ENCODE measurements at places on chromosomes 1 and 21.

DNA sequence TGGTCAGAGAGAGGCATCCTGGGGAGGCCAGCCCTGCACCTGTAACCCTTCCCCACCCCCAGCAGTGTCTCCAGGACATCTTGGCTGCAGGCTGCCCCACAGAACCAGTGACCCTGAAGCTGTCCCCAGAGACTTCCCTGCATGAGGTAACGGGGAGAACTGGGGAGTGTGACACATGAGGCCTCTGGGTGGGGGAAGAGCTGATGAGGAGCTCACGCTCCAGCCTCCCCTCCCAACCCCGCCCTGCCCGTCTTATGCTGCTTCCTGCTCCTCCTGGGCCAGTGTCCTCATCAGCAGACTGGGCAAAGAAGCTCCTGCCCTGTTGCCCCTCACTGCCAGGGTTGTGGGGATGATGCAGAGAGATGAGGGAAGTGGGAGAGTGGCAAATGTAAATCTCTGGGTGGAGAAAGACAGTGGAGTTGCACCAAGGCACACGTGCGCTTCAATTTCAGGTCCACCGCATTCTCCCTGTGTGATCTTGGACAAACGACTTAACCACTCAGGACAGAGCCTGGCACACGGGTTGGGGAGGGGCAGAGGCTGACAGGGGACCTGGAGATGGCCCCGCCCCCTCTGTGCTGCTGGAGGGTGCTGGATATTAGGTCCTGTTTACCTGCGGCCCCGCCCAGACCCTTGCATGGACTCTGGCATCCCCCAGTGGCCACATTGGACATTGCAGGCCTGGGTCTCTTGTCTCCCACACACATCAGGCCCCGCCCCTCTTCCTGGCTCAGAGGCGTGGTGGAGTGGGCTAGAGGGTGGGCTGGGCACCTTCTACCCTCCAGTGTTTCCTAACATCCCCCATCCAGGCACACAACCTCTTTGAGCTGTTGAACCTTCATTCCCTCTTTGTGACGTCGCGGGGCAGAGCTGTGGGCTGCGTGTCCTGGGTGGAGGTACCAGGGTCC lies 12.3 kb downstream of the CLCNKB start:
- DNase-seq = peak; percentile 94

DNA sequence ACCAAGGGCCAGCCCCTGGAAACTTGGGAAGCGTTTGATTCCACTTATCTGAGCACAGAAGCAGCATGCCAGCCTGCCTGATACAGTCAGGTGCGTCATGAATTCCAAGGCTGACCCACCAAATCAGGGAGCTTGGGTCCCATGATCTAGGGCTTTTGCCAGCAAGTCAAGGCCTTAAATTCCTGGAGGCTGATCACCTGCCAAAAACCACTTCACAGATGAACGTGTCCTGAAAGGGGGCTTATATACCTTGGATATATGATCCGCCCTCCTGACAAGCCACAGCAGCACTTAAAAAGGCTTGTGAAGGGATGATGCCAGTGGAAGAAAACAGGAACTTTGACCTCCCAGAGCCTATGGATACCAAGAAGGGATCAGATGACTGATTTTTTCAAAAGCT lies 24.0 kb upstream of the CLIC6 start:
- DNase-seq = no peak

- DNase-seq = peak; percentile 46
These were observed 32.3 kb downstream of the AGT start for GRCh38 chr1:230681599-230681998.

DNA sequence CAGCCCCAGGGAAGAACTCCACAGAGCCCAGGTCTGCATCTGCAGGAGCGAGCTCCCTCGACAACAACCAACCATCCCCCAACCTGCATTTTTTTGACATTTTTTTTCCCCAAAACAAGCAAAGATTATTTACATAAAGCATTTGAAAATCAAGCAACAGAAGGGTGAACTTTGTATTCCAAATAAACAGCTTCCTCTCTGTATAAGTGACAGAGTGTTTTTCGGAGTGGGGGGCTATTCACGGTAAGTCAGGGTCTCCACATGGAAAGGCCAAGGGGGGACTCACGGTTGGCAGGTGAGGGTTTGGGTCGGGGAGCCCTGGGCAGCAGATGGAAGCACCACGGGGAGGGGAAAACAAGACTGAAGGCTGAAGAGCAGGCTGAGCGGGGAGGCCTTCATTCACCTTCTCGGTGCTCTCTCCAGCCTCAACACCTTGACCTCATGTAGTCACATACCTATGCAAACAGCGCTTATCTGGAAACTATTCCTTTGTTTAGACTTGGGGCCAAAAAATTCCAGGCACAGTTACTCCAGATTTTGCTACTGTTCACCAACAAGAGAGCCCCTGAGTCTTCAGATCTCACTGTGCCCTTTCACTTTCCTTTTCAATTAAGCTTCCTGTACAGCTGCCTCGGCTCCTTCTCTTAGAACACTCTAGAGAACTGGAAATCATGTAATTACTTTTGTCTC lies 27.6 kb downstream of the C2CD2 start:
- peak; percentile 51 for DNase-seq

DNA sequence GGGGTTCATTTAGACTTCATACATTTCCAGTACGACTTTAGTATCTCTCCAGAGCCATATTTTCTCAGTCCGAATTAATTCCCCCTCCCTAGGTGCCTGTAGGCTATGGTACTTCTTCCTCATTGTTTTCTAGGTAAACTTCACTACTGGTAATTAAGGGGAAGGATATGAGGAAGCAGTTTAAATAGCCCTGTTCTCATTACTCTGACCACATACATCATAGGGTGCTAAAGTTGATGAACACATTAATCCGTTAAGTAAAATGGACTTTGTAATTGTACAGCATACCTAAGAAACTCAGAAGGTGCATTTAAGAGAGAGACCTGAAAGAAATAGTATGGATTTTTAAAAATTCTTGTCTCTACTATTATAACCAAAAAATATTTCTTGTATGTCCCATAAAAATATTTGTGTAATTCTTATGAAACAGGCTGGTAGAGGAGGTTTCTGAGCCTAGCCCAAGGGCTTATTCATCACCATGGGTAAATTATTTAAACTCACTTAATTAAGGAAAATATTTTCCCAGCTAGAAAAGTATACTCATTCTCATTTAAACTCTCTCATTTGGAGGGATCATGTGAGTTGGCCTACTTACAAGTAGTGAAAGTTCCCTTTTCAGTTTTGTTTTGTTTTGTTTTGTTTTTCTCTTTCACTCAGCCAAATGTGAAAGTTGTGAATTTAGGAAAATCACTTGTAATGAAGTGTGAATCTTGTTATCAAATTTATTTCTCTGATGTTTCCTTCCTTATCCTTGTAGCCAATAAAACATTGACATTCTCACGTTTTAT lies 2.0 kb downstream of the PRMT6 start:
- DNase-seq = no peak

GRCh38 chr1:207959141-207959825 lies 48.4 kb upstream of the CD34 start:
- DNase-seq = no peak

- DNase-seq = no peak
These were observed 26.3 kb downstream of the FTCD start for GRCh38 chr21:46128933-46129571.

GRCh38 chr1:66281808-66282207 lies 252.1 kb upstream of the SGIP1 start:
- no peak for DNase-seq

DNA sequence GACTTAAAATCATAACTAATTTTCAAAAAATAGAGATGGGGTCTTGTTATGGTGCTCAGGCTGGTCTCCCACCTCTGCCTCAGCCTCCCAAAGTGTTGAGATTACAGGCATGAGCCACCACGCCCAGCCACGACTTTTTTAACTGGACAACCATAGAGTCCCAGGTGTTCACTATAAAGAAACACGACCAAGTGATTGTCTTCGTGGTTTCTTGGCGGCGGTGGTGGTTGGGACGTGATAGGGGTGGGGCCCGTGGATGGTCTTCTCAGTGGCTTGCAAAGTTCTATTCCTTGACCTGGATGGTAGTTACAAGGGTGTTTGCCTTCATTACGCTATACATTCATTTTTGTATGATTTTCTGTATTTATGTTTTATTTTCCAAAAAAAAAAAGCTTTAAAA lies 34.6 kb upstream of the COX20 start:
- no peak for DNase-seq

- DNase-seq = peak; percentile 41
These were observed 274.8 kb upstream of the AJAP1 start for GRCh38 chr1:4379451-4380175.

DNA sequence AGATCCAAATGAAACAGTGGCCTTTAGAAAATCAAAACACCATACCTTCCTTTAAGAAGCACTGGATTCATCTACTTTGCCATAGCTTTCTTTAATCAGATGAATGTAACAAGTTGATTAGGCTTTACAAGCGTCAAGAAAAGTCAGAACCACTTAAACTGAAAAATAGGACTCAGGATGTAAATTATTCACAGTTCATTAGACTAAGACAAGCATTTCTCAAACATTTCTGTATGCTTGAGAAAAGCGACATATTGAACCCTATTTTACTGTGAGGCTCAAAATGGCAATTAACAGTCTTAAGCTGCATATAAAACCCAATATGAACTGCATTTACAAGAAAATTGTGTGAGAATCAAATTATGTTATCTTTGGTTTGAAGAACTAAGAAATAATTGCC lies 256.7 kb upstream of the SNX7 start:
- no peak for DNase-seq

DNA sequence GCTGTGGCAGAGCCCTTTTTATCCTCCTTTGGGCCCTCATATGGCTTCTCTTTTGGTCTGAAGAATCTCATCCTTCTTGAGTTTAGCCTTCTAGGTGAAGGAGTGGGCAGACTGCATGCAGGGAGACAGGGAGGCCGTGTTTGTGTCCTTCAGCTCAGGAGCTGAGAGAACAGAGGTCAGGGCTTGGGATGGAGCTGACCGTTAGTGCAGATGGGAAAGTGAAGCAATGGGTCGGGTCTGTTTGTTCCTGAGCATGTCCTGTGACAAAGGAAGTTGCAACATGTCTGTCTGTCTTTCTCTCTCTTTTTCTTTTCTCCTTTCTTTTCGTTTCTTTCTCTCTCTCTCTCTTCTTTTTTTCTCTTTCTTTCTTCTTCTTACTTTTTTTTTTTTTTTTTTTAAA lies 14.9 kb downstream of the MAPKAPK2 start:
- no peak for DNase-seq

- DNase-seq = no peak
These were observed 106.7 kb downstream of the LEPR start for GRCh38 chr1:65527190-65527589.

- DNase-seq = no peak
These were observed 9.7 kb downstream of the DNASE2B start for GRCh38 chr1:84407958-84408422.

- no peak for DNase-seq
These were observed 173.0 kb downstream of the CDC7 start for GRCh38 chr1:91673613-91674012.

DNA sequence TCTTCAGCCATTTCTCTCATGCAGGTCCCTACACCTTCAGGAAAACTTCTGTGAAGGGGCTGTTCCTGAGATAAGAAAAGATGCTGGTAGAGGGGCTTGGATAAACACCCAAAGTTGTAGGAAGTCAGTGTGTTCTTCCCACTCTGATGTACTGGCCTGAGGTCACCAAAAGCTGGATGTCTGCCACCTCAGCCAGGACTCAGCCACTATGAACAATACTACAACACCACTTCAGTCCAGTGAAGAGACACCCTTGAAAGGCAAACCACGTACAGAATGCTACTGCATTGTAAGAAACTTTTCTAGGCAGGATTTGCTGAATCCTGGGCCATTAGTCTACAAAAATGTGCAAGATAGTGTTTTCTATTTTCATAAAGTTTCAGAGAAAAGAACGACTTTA lies 2.4 kb downstream of the PTPN14 start:
- no peak for DNase-seq

- no peak for DNase-seq
These were observed 130.4 kb upstream of the DNAH14 start for GRCh38 chr1:224799083-224799482.

DNA sequence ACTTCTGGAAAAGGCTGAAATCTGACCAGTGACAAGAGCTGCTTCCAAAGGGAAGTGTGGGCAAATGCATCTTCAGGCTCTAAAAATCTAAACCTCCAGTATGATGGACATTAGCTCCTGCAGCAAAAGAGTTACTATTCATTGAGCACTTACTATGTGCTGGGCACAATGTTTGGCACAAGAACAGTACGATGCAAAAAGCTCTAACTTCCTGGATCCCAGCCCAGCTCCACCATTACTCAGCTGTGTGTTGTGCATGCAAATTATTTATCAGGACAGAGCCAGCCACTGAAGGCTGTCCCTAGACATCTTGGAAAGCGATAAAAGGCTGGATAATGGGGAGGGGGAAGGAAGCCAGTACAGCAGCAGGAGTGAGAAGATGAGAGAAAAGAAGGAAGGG lies 143.5 kb downstream of the ELAVL4 start:
- no peak for DNase-seq

- DNase-seq = no peak
These were observed 30.4 kb downstream of the RRP1 start for GRCh38 chr21:43819511-43820405.

DNA sequence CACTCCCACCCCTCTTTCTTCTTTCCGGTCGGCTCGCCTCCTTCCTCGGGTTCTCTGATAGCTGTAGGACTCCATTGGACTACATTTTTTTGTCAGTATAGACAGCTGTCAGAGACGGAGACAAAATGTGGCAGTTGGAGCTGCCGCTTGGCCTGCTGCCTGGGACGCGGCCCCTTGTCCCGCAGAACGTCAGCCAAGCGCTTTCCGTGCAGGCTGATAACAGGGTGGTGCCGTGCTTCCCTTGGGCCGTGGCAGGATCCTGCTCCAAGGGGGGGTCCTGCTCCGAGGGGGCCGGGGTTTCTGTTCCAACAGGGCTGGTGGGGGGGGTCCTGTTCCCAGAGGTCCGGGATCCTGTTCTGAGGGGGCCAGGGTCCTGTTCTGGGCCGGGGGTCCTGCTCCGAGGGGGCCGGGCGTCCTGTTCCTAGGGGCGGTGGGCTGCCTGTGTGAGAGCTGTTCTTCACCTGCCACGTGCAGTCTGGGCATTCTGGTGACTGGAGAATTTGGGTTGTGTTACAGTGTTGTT lies 4.9 kb downstream of the SKI start:
- no peak for DNase-seq

DNA sequence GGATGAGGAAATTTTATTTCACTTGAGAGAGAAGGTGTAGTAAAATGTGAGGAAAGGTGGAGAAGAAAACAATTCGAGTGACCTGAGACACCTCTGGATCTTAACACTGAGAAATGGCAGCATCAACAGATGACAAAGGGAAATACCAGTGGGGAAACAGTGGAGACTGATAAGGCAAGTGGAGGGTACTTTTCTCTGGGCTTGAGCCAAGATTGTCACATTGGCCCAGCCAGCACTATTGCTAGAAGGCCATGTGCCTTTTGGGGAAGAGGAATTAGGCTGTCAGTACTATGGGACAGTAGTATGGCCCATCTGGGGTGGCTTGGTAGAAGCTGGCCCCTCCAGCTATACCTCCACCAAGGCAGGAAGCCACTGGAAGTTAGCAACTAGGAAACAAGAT lies 8.4 kb downstream of the SYPL2 start:
- peak; percentile 3 for DNase-seq

DNA sequence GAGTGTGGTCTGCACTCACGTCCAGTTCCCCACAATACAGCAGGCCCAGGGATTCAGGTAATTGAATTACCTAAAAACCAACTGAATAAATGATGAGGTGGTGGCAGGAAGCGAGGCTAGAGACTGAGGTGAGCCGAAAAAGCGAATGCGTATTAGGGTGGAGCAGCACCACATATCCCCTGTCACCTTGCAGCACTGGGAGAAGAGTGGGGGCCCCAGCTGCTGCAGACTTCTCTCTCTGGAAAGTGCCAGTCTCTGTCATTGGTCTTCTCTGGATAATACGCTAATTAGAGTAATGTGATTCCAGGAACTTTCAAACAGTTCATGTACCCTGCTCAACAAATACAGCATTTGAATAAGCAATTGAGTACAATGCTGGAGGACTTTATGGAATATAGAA lies 199.0 kb downstream of the RPS6KC1 start:
- DNase-seq = no peak

Measured in activated CD8-positive, alpha-beta memory T cell treated with anti-CD3 and anti-CD28 coated beads, Interleukin-2, amount 10 ng/mL, durations not matched to agents 7 days and 5 days (primary cell).